Urinary bladder (tissue), 4 donors: ENCODE measurements at places on chromosomes 1 and 21.

DNA sequence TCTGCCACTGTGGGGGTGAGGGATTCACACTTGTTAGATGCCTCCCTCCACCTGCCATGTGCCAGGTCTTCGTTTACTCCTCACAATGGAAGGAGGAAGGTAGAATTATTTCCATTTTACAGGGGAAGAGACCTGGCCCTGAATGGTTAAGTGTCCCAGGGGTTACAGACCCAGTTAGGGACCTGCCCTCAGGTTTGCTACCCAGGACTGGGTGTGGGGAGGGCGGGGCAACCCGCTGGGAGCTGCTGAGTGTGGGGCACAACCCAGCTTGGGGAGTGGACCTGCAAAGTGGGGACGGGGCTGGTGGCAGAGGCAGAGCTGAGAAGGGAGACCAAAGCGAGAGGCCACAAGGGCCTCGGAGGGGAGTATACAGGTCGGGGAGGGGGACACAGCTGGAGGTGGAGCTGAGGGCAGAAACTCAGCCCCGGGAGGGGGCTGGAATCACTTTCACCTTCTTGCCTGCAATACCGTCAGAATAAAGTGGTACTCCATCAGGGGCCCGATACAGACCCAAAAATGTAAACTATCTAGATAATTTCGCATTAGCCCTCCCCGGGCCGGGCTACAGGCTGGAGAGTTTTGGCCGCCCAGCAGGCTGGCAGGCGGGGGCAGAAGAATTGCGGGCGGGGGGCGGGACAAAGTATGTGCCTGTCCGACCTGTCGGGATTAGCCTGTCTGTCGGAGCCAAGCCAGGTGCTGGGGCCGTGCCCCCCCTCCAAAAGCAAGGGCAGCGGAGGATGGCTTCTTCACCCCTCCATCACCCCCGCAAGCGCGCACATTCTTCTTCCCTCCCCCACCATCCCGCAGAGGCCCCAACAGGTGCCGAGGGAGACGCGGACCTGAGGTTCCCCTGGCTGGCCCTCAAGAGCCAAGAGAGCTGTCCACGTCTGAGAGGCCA is 1.4 kb downstream of the RSPO1 start:
- no peak for DNase-seq

- DNase-seq: no peak
Measured at GRCh38 chr1:223473601-223474344, 80.6 kb downstream of the CCDC185 start.

DNA sequence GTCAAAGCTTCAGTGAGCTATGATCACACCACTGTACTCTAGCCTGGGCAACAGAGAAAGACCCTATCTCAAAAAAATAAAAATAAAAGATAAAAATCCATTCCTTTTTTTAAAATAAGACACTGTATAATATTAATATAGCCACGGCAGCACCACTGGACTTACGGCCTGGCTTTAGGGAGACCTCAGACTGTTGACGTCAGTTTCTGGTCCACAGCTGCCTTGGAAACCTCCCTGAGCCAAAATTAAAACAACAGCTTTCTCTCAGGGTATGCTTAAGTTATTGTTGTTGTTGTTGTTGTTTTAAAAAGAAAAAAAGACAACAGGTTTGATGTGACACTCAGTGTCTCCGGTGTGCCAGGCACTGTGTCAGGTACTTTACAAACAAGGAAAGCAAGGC is 42.0 kb downstream of the CAPZB start:
- no peak for DNase-seq

DNA sequence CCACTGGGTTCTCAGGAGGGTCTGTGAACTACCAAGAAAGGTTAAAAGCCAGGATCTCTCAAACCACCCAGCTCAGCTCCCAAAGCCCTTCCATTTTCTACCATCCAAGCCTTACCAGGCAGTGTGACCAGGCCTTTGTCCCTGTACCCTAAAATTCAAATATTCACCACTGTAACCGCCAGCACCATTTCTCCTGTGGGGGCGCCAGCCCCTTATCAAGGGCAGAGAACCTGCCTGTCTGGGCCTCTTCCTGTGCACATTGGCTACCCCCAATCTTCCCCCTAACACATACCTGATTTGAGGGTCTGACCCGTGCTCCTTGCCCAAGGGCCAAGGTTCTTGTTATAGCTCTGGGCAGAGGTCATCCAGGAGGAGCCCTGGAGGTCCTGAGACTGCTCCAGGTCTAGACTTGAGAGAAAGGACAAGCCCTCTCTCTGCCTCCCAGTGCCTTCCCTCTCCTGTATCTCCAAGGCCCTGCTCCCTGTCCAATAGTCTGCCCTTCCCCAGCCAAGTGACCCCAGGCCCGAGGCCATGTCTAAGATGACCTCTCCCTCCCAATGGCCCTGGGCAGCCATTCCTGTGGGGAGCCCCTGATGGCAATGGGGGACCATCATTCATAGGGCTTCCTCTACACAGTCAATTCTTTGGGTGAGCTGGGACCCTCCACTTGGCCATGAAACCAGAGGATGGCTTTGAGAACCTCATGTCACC is 78.5 kb downstream of the FHAD1 start:
- DNase-seq: no peak

DNA sequence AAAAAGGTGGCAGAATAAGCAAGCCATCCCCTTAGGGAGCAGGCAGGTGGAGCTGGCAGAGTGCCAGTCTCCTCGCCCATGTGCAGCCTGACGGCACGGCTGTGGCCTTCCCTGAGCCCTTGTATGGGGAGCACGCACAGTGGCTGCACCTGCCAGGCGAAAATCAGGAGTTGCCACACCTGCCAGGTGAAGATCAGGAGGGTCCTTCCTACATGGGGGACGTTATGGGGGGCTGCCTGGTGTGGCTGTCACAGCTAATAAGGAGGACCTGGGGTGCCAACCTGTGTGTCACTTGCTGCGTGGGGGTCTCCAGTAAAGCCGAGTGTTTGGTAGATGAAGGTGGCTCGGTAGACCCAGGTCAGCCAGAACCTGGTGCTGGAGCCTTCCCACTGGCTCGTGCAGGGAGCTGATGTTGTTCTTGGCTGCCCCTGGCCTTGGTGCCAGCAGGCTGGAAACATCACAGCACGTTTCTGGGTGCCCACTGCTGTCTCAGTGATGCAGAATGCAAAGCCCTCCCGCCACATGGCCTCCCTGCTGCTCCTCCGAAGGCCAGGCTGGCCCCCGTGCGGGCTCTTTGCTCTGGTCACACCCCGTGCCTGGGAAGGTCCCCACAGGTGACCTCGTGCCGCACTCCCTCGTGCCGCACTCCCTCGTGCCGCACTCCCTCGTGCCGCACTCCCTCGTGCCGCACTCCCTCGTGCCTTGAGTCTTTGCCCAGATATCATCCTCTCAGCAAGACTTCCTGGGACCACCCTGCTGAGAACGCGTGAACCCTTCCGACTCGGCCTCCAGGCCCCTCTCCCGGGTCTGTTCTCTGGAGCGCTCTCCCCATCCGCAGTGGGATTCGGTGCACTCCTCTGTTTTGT is 55.4 kb downstream of the SLC37A1 start:
- DNase-seq: no peak

- no peak for DNase-seq
Measured at GRCh38 chr1:239164451-239165180, 221.8 kb upstream of the CHRM3 start.

GRCh38 chr21:28272272-28272992 is 720.2 kb downstream of the LTN1 start:
- DNase-seq: no peak

GRCh38 chr1:226863446-226863845 is 7.0 kb upstream of the PSEN2 start:
- no peak for DNase-seq

GRCh38 chr21:33794596-33794995 is 121.0 kb downstream of the ATP5PO start:
- no peak for DNase-seq

GRCh38 chr1:44033041-44033575 is 1.8 kb upstream of the SLC6A9 start:
- no peak for DNase-seq

- no peak for DNase-seq
Measured at GRCh38 chr1:50251702-50252101, 143.0 kb downstream of the ELAVL4 start.

- DNase-seq: no peak
Measured at GRCh38 chr21:27164208-27165177, 197.6 kb upstream of the ADAMTS5 start.

GRCh38 chr1:145961425-145962156 is 2.8 kb downstream of the ANKRD34A start:
- DNase-seq: no peak

- no peak for DNase-seq
Measured at GRCh38 chr1:185376288-185376687, 59.2 kb upstream of the IVNS1ABP start.

- no peak for DNase-seq
Measured at GRCh38 chr21:45130324-45130774, 56.0 kb downstream of the ADARB1 start.

GRCh38 chr1:26541816-26542711 is 12.5 kb downstream of the RPS6KA1 start:
- DNase-seq: no peak

DNA sequence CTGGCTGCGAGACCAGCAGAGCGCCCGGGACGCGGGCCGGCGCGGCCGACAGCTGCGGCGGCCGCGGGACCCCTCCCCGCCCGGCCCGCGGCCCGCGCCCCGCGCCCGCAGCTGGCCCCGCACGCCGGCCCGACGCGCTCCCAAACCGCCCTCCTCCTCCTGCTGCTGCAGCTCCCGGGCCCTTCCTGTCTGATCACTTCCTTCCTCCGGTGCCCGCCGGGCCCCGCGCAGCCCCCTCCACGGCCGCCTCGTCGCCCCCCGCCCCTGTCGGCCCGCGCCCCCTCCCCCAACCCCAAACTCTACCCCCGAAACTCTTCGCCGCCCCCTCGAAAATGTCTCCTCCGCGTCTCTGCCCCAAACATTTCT is 594 bp downstream of the LUZP1 start:
- no peak for DNase-seq

GRCh38 chr1:77594366-77595112 is 87.9 kb downstream of the ZZZ3 start:
- no peak for DNase-seq

DNA sequence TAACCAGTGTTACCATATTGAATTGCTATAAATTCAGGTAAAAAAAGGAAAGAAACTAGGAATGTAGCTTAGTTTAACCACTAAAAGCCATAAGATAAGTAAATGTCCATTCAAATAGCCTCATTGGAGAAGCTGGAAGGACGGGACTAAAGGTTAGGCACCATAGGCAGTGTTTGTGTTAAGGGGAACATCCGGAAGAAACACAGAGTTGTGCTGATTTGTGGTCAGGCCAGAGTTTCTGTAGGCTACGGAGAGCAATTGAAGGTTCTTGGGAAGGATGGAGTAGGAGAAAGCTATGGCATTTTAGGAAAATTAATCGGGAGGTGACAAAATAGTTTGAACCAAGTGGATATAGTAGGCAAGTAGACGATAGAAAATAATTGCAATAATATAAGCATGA is 1.3 kb upstream of the KCNJ10 start:
- DNase-seq: no peak

- DNase-seq: no peak
Measured at GRCh38 chr1:40017951-40018575, 22.5 kb upstream of the CAP1 start.

GRCh38 chr1:39788758-39789570 is at the start of gene BMP8B:
Gene BMP8B, minus strand, starts transcription at chr1:39788865. Its CDS starts 380 bp downstream, at chr1:39788485.
- no peak for DNase-seq

DNA sequence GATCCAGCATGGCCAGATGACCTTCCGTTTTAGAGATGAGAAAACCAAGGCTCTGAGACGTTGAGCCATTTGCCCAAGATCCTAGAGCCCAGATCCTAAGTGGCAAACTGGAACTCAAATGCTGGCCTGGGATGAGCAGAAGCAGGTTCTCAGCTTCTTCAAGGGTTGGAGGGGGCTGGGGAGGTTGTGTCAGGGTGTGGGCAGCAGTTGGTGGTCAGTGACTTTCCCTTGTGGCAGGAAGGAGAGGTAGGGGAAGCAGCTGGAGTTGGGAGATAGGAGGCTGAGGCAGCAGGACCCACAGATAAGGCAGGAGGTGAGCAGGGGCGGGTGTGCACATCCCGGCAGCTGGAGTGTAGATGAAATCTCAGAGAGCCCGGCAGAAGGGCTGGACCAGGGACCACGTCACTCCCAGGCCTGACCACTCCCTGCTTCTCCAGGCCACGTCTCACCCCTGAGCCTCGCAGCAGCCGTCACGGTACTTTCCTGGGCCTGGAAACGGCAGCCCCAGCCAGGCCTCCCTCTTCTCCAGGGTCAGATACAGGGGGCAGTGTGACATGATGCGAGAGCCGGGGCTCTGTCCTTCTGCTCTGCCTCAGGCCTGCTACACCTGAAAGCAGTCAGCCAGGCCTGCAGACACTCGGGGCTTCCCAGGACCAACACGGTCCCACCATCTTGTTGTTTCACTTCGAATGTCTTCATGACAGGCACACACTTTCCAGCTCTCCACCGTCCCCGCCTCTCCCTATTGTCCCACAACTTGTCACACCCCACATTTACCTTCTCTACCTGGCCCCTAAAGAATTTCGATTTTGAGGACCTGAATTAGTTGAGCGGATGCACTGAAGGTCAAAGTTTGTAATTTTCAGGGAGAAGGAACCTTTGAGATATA is 11.5 kb upstream of the LAPTM5 start:
- DNase-seq: no peak

DNA sequence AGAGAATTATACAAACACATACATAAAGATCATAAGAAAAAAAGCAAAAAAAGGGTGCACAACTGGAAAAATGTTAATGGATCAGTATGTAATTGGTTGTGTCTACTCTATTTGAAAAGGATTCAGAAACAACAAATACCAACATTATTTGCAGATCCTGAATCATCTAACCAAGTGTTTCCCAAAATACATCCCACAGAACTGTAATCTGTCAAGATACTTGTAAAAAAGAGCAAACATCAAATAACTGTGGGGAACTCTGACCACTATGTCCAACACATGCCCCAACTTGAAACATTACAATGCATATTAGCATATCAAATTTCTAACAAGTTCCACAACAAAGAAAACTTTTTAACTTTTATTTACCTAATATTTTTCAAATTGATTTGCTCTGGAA is 22.6 kb downstream of the ANKRD13C start:
- no peak for DNase-seq

- no peak for DNase-seq
Measured at GRCh38 chr1:172452536-172453152, 8.8 kb upstream of the PIGC start.

DNA sequence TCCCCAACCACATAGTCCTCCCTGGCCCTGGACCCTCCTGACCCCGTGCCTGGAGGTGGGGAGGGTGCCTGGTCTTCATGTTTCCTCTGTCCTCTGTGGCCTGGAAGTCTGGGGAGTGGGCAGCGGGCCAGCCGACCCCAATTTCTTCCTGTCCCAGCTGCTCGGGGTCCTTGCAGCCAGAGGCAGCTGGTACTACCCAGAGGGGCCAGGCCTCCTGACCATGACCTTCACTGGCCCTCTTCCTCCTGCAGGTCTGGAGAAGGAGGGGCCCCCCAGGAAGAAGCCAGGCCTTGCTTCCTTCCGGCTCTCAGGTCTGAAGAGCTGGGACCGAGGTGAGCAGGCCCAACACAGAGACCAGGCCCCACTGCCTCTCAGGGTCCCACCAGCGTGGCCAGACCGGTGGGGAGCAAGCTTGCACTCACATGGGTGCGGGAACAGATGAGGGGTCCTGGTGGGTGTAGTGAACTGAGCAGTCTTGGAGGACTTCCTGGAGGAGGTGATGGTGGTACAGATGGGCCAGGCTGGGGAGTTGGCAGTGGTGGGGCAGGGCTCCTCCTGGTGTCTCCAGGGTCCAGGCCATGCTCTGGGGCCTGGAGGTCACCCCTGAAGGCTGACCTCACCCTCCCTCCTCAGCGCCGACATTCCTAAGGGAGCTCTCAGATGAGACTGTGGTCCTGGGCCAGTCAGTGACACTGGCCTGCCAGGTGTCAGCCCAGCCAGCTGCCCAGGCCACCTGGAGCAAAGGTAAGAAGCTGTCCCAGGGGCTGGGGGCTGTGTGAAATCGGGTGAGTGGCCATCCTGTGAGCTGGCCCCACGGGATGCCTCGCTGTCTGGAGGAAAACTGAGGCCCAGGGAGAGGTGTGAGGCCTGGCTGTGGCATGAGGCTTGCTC is 32.7 kb downstream of the TRIM11 start:
- no peak for DNase-seq
